ENCODE measurements at places on chromosomes 11 and 22.

DNA sequence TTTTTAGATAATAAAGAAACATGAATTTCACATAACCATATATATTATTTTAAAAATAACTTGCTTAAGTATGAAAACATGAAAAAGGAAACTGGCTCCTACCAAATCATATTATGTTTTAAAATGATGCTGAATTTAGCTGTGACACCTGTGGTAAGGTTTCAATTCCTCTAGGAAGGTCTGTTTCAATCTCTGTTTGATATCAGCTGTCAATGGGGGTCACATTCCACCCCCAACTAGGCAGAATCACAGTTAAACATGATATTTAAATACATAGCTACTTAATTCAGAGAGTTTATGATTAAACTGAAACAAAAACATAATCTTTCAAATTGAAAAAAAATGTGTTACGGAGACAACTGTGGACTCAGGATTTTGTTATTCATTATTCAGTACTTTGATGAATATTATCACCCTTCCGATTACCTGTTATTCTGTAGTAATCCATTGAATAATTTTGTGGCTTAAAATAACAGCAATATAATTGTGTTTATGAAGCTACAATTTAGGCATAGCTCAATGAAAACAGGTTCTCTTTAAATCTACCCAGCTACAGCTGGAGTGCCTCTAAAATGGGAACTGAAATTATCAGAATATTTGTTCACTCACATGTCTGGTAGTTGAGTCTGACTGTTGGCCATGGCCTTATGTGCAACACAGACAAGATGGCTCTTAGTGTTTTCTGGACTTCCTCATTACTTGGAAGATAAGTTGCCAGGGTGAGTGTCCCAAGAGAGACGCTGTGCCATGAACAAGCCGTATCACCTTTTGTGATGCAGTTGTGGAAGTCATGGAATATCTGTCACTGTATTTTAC is 244.6 kb upstream of the ANO3 start:
- no peak for DNase-seq

GRCh38 chr11:67434395-67434881 is 3.0 kb downstream of the PTPRCAP start:
- no peak for DNase-seq

GRCh38 chr11:47378010-47378835 is at the start of gene SPI1:
Gene SPI1 (minus strand): TSS chr11:47378547. CDS start chr11:47378353, 194 bp downstream.
- no peak for DNase-seq

DNA sequence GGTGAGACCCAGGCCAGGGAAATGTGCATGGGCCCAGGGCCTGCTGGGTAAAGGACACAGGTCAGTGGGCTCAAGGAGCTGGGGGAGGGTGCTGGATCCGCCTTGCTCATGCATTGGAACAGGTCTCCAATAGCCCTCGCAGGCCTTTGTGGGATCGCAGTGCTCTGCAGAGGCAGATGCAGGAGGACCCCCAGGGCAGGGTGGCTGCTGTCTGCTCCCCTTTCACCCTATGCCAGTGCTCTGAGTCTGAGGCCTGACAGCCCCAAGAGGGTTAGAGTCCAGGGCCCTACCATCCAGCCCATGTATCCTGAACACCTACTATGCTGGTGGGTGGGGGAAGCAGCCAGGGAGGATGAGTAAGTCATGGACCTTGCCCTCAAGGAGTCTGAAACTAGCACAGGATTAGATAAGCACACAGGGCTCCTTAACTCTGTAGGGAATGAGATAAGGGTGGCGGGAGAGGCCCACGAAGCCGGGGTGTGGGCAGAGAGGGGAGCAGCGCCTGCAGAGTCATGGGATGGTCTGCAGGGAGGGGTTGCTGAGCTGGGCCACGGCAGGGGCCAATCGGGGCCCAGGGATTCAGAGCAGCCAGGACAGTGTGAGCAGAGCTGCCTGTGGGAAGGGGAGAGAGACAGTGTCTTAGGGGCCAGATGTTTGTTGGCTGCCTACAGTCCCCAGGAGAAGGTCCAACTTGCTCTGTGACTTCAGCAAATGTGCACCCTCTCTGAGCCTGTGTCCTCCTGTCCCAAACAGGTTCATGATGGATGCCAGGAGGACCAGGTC is 10.5 kb upstream of the EHD1 start:
- no peak for DNase-seq

All from stimulated activated CD8-positive, alpha-beta memory T cell treated with anti-CD3 and anti-CD28 coated beads, Interleukin-7, amount 100 ng/mL, for 1 hour (primary cell).